Endodermal cell (in vitro differentiated cells): ENCODE measurements at places on chromosomes 16 and 17.

- DNase-seq = no peak
Measured at GRCh38 chr16:74720579-74720978, 19.9 kb upstream of the MLKL start.

DNA sequence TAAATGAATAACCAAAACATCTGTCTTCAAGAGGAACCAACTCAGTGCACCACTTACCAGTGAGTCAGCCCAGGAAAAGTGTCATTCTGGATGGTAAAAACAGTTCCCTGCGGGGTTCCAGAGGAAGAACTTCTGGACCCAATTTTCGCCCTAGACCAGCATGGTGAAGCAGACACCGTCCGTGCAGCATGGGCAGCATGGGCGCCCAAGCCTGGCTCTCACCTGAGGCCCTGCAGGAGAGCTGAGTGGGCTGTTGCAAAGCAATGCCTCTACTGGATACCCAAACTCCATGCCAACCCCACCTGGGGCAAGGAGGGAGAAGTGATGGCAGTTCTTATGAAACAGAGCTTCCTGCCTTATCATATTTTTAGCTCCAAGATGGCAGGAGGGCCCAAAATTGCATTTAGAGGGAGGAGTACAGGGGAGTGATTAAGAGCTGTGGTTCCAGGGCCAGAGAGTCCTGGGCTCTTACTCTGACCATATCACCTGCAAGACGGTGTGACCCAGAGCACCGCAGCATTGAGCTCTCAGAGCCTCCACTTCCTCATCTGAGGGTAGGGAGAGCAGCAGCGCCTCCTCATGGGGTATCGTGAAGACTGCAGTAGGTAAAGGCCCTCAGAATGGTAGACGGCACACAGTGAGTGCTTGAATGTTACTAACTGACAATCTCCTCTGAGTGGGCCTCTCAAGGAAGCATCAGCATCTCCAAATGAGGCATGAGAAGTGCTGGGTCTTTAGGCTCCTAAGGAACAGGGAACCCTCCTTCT lies 16.6 kb upstream of the INPP5K start:
- DNase-seq = peak; percentile 93

DNA sequence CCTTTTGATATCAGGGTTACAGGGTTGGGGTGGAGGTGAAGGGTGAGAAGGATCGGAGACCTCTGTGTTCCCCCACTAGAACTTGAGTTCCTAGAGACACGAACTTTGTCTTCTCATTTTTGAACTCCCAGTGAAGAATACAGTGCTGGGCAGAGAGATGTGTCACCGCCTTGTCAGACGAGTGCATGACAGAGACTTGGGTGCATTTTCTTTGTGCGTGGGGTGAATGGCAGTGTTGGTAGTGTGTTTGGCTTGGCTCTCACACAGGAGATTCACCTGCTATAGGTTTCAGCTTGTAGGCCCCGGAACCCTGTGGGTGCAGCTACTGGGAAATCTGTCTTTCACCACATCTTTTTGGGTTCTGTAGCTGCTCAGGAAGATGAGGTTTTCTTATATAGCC lies 40.0 kb upstream of the CCR7 start:
- no peak for DNase-seq

DNA sequence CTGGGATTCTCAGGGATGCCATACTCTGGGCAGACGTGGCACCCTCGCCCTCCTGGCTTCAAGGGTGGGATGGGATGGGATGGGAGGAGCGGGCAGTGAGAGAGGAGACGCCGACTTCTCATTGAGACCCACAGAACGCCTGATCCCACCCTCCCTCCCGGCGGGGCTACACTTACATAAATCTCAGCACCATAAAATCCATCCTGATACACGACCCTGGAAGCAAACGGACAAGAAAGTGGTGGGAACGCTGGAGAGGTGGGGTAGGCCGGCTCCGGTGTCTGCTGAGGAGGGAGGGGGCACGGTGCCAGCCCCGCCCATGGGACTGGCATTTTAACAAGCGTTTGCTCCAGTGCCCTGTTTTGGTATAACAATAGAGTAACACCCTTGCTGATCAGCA lies 21.9 kb downstream of the ENGASE start:
- DNase-seq = no peak

DNA sequence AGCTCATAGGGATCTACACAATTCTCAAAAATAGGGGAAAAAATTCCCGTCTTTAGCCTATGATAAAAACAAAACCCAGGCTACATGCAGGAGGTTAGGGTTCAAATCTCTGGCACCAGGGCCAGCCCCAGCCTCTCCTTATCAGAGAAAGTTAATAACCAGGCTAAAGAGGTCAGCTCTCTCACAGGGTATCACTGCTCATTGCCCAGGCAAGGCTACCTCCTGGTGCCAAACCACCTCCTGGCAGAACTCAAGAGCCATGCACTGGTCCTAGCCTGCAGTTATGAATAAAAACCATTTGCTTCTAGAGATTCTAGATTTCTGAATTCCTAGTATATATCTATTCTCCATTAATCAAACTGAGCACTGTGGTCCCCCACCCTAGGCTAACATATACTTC lies 65.8 kb downstream of the CREBBP start:
- DNase-seq = no peak
